ENCODE measurements at places on chromosomes 1 and 21.

DNA sequence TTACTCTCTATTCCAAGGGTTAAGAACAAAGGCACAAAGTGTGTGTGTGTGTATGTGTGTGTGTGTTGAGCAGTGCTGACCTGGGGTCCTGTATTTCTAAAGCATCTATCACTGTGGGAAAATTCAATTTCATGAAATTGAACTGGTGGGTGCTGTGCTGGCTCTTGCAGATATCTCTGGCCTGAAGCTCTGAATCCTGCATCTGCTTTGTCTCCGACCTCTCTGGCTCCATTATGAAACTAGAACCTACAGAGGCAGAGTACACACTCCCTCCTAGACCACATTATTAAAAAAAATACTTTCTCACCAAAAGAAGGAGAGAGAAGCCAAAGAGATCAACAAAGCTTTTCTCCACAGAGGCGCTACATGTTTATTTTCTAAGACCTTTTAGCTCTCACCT lies 88.4 kb upstream of the PDE4B start:
- DNase-seq, result no peak

DNA sequence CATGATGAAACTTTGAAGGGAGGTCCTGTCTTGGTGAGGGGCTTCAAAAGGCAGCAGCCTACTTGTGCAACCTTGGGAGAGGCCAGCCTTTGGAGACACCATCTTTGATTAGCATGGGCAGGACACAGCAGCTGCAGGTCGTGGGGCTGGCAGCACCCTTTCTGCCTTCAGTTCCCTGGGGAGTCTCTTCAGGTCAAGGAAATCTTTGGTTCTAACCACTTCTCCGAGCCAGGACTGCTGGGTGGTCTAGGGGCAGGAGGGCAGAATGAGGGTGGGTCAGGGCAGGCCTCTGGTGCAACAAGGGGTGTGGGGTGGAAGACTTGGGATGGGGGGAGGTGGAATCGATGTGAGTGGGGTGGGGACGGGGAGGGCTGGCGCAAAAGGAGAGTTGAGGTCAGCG lies 269.7 kb downstream of the FOXD2 start:
- no peak for DNase-seq

GRCh38 chr1:204146309-204146708 lies 5.5 kb downstream of the ETNK2 start:
- DNase-seq, result no peak

DNA sequence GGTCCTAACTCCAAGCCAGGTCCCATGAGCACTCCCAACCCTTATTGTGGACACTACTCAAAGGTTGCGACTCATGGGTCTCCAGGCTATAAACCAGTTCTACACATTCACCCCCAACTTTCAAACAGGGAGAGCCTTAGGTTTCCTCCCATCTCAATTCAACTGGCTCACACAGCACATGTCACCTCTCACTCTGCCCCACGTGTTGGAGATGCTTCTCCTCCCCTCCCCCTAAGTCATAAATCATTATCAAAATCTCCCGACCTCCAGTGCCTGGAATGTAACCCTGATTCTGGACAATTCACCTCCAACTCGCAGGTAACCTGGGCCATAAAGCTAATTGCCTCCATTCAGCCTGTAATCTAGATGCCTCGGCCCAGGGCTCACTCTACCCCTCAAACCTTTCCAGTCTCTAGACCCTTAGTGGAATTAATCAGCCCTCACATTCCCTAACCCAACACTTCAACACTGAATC lies 595 bp downstream of the AK2 start:
- DNase-seq, result no peak

DNA sequence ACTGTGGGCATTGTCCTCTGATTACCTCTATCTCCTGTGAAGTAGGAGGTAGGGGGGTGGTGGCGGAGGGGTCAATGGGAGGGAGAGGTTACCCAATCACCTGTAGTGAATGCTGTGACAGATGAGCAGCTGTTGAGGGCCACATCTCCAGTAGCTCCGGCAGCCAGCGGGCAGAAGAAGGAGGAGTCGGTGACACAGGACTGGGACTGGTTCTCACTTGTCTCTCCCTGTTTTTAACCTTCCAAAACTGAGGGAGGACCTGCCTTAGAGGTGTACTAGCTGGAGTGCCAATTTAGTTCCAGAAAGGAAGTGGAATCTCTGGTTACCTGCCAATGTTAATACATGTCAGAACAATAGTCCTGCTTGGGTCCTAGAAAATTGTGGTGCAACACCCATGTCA lies 56.2 kb upstream of the ENAH start:
- DNase-seq, result peak; percentile 29

DNA sequence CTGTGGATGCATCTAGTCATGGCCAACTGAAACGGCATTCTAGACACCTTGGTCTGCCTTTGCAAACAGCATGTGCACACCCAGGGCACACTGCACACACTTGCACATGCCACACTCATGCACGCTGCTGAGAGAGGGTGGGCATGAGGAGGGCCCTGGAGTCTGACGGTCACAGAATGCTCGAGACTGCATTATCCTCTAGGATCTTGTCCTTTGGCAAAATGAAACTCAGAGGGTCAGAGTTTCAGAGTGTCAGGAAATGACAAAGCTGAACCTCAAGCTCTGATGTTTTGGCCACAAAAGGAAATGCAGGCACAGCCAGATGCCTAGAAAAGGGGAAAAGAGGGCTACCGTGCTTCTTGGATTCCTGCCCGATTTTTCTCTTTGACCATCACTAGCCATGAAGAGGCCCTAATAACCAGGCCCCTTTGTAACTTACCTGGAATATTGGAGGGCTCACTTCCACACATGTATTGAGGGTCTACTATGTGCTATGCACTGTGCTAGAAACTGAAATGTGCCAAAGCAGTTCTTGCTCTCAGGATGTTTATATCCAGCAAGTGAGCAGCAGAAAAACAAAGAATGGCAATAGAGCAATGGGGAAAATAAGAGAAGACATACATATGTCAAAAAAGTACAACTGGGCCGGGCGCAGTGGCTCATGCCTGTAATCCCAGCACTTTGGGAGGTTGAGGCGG lies 65.4 kb downstream of the TOMM20 start:
- no peak for DNase-seq

DNA sequence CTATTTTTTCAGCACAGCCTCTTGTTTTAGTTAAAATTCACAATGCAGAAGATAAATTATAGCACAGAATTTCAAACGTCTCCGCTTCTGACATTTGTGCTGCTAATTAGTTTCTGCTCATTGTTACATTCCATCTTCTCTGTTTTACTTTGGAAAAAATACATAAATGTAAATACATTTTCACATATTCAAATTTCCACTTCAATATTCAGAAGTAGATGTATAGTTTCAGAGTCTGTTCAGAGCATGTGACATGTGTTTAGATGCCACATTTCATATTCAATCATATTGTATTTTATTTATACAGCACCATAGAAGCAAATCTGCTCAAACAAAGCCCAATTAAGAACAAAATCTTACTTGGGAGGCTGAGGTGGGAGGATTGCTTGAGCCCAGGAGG lies 19.6 kb downstream of the TMEM35B start:
- DNase-seq, result no peak

DNA sequence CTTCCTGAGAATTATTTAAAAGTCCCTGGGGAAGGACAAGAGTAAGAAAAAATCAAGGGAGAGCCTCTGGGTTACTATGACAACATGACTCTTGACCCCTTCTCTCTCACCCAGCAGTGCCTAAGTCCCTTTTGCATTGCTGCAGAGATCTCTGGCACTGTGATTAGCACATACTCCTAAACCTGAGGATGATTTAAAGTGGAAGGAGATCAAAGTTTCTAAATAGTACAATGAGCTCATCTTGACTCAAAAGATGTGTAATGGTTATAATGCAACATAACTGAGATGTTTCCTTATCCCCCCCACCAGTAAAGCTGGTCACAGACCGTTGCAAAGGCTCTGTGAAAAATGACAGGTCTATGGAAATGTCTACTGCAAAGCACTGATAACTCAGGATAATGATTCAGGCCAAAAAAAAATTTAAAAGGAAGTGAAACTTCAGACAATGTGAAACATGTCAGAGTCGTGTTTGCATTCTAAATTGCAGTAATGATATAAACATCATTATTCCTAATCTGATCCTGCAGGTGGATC lies 519.2 kb downstream of the KIF26B start:
- DNase-seq, result no peak

- peak; percentile 14 for DNase-seq
Measured at GRCh38 chr1:187878883-187879282, 1050.1 kb downstream of the PLA2G4A start.

DNA sequence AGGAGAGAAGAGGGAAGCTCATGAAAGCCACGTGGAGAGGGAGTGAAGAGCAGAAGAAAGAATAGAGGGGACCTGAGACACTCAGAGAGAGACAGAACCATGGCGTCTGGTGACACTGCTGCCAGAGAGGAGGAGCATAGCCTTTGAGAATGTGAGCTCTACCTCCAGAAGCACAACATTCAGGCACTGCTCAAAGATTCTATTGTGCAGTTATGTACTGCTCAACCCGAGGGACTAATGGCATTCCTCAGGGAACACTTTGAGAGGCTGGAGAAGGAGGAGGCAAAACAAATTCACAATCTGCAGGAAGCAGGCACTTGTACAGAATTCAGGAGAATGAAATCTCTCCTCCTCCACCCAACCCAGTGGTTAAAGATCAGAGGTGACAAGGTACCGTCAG lies 45.1 kb downstream of the BTBD8 start:
- no peak for DNase-seq

- no peak for DNase-seq
Measured at GRCh38 chr1:151825204-151825603, 6.4 kb downstream of the RORC start.

GRCh38 chr21:20443558-20444155 lies 554.6 kb upstream of the NCAM2 start:
- DNase-seq, result no peak

DNA sequence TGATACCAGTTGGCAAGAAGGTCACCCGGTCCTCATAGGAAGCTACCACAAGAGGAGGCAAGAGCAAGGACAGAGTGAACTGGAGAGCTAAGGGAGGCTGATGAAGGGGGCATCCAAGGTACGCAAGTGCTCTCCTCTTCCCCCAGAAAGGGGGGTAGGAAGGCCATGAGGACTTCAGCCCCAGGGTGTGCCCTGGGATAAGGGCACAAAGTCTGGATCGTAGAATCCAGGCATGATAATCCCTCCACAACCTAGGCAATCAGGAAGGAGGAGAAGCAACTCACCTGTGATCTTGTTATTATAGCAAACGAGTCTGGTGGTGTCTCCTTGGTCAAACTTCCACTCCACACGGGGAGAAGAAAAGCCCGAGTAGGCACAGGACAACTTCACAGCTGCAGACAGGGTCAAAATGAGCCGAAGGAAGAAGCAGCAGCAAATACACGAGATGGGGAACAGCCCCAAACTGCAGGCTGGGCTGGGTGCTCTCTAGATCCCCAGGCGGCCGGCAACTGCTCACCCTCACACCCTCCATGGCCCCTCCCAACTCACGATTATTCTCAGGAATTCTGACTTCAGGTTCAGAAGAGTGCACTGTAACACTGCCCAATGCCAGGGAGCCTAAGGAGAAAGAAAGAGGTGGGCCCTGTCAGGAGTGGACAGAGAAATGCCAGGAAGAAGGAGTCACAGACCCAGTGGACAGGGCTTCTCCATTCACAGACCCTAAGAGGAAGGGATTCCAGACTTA lies 20.0 kb downstream of the F11R start:
- DNase-seq, result no peak

- DNase-seq, result no peak
Measured at GRCh38 chr21:32193098-32193465, 85.8 kb downstream of the MIS18A start.
